Stimulated activated CD4-positive, alpha-beta T cell treated with anti-CD3 and anti-CD28 coated beads, Interleukin-1b, Interleukin-23, amount 100 ng/mL, for 48 hours (primary cell): ENCODE measurements at places on chromosomes 5 and 9.

DNA sequence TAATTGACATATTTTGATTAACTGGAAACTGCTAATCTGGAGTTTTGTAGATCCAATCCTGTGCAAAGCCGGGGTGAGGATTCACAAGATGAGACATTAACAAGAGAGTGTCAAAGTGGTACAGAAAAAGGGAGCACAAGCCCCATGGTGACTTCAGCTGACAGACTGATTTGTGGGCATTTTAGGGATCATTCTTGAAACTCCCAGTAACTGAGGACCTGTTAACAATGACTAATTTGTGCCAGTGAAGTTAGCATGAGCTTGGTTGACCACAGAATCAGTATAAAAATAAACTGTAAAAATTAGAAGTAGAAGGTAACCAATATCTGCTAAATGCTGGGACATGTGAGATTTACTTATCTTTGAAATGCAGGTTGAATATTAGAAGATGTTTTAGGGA is 1578.3 kb downstream of the EFNA5 start:
- DNase-seq: no peak

DNA sequence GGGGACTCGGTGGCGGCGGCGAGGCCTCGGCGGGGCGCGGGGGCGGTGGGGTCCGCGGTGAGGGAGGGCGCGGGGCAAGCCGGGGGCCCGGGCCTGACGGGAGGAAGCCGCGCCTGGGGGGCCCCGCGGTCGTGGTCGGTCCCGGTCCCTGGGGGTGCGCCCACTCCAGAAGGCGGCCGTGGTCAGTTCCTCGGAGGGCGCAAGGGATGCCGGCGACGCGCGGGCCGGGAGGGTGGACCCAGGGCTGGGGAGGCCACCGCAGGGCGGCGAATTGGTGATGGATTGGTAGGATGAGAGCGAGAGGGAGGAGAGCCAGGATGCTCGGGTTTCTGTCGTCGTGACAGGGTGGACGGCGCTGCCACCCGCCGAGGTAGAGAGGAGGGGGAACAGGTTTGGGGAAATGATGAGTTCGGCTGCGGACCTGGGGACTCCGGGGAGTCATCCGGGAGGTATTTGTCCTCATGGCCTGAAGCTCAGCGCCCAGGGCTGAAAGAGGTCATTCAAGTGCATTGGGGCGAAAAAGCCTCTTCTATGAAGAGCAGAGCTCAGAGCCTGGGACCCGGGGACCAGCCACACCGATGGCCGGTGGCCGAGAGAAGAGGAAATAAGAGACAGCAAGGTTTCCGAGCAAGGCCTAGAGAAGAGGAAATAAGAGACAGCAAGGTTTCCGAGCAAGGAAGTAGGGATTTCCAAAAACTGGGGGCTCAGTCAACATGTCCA is 557 bp downstream of the GNG10 start:
- DNase-seq: peak; percentile 32

DNA sequence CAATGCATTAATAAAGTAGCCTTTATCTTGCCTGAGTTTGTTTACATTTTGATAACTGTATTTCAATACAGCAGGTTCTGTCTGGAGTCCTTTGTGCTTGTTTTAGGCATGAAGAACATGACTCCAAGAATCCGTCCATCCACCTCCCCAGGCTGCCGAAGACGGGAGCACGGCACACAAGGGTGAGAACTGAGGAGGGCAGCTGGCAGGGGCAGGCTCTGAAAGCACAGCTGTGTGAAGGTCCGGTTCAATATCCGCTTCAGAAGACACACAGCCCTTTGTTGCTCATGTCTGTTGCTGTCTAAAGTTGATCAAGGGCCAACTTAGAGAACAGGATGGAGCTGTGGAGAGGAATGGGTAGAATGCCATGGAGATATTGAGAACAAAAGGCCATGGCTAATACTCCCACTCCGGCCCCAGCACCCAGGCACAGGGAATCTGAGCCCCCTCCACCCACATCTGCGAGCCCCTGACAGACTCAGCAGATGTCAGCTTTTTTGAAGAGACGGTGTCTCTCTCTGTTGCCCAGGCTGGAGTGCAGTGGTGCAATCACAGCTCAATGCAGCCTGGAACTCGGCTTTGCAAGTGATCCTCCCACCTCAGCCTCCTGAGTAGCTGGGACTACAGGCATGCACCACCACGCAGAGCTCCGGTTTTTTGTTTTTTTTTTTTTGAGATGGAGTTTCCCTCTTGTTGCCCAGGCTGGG is 58.5 kb upstream of the GNE start:
- DNase-seq: no peak

DNA sequence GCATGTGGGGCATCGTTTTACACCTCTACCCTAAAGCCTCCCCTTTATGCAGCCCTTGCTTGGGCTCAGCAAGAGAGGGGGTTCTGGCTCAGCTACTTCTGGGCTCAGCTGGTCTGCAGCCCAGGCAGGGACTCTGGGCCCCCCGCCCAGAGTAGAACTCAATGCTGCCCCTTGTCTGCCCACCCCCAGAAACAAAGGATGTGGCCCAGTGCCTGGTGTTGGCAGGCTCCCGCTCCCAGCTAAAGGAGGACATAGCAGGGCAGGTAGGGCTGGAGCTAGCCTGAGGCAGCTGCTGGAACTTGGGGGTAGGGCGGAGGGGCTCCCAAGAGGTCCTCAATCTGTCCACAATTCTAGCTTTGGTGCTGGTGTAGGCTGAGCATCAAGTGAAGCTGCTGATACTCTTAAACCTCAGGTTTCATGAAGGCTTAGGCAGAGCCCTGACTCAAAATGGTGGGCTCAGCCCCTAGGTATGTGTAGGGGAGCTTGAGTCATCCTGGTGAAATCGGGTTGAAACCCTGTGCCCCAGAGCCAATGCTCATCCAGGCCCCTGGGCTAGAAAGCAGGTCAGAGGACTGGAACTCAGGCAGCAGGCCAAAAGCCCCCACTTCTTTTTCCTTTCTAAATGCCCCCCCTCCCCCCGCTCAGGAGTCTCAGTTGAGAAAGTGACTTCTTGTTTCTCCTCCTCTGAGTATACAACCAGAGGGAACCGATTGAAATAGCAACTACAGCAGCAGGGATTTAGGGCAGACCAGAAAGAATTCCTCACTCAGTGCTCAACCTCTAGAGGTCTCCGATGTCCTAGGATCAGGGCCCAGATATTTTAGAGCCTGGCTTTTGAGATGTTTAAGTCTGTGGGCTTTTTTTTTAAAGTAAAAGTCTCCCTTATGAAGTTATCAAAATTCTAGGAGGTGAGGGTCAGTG is 11.4 kb downstream of the PSD2 start:
- DNase-seq: no peak

- DNase-seq: no peak
These were observed 11.0 kb downstream of the RGS3 start for GRCh38 chr9:113474360-113475028.

GRCh38 chr5:132760049-132760420 is 12.8 kb downstream of the CCNI2 start:
- no peak for DNase-seq

DNA sequence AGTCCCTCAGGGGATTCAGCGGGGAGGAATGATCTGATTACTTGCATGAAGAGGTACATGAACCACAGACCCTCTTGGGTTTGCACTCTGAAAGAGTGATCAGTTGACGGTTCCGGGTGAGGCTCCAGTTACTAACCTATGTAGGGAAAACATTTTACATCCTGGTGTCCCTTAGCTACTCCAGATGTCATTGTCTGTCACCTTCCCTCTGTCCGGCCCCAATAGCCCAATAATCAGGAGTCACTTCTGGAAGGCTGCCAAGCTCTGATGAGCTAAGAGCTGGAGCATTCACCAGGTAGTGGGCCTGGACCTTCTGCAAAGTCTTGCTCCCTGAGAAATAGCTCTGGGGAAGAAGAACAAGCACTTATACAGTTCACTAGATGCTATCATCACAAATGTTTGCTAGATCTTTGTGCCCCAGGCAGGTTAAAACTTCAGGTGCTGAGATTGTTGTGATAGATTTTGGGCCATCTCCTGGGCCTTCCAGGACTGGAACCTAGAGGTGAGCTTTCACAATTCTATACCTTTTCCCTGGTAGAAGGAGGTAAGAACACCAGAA is 64.5 kb downstream of the ENTREP1 start:
- no peak for DNase-seq

DNA sequence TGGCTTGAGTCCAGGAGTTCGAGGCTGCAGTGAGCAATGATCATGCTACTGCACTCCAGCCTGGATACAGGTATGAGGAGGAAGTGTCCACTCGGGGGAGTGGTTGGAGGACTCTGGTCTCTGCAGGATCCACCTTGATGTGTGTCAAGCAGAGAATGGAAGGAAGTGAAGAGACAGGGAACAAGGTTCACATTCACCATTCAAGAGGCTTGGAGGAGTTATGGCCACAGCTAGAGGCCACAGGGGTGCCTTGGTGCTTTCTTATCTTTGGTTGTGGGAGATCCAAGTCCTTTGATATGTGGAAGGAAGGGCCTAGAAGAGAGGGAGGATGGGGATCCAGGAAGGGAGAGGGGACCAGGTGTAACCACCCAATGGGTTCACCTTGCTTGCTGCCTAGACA is 5.4 kb upstream of the CERCAM start:
- DNase-seq: no peak

DNA sequence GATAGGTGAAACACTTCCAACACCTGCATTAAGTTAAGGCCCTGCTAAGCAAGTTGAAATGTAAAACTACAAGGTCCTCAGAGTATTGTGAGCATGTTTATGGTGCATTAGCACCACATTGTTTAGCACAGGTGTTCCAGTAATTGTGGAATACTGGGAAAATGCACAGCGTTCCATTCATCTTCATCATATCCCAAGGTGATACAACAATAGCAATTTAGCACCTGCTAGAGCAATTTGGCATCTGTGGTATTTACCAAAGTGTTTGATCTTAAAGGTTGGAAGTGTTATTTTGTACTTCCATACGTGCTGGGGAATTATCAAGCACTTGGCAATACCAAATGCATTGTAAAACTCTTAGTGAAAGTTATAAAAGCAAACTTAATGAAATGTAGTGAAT is 266.8 kb downstream of the CYLC2 start:
- no peak for DNase-seq
